Cerebellar nuclear complex (tissue), 1 donor: ENCODE measurements at places on chromosomes 6 and 20.

GRCh38 chr6:46419576-46420002 is 71.7 kb downstream of the RCAN2 start:
- peak; percentile 55 for DNase-seq

DNA sequence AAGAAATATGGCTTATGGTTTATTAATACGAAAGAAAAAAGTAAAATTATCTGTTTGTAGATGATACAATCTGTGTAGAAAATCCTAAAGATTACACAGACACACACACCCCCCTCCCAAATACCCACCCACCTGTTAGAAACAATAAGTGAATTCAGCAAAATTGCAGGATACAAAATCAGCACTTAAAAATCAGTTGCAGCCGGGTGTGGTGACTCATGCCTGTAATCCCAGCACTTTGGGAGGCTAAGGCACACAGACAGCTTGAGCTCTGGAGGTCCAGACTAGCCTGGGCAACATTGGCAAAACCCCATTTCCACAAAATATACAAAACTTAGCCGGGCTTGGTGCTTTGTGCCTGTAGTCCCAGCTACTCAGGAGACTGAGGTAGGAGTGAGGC is 42.3 kb downstream of the NINL start:
- DNase-seq, result no peak

DNA sequence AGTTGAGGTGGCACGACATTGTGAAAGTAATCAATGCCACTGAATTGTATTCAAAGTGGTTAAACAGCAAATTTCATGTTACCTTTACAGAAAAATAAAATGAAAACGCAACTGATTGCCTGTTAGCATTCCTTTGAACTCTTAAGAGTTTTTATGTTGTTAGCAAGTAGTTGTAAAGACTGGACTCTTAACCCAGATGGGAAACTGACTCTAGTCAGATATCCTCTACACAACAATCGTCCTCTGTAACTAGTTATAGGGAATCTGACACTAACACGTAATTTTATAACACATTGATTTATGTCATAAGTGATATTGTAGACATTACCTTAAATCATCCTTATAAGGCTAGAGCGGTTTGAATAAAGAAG is 3.0 kb upstream of the FBXO9 start:
- DNase-seq, result no peak

DNA sequence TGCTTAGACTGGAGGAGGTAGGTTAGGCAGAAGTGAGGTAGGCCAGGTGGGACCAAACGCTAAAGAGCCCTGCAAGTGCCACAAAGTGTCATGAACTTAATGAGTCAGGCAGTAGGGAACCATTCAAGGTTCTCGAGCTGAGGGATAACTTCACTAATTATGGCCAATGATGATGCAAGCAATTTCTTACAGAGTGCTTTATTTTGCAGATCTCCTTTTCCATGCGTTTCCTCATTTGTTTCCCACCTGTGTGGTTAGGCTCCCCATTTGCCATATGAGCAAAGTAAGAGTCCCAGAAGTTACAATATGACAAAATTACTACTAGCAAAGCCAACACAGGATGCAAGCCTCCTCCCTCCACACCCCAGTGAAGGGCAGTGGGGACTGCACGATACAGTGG is 36.5 kb upstream of the PSMF1 start:
- no peak for DNase-seq

DNA sequence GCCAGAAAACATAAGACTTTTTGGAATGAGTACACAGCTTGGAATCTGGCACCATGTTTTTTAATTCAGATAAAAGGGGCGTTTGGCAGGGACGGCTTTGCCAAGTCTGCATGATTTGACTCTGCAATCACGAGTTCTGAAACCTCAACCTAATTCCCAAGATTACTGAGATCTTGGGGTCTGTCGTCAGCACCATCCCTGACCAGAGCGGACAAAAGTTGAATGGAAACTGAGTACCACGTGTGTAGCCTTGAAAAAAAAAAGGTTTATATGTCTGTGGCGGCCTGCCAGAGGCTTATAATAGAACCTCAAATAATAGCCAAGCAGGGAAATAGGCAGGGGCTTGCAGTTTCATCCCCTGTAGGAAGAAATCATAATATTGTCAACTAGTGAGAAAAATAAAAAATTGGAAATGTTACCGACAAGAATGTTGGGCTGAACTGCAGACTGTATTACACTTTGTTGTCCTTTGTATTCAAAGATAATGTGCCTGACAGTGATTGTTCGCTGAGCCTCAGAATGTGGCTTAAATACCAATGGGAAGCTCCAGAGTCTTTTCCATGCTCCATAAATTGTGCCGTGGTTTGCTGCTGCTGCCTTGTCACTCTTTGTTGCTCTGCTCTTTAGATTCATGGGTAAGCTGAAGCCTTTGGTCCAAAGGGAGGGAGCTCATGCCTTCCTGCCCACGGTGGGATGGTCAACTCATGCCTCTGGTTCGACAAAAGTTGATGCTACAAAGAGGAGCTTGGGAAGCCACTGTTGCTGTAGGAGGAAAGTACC is 118.8 kb upstream of the ARID1B start:
- DNase-seq, result no peak

DNA sequence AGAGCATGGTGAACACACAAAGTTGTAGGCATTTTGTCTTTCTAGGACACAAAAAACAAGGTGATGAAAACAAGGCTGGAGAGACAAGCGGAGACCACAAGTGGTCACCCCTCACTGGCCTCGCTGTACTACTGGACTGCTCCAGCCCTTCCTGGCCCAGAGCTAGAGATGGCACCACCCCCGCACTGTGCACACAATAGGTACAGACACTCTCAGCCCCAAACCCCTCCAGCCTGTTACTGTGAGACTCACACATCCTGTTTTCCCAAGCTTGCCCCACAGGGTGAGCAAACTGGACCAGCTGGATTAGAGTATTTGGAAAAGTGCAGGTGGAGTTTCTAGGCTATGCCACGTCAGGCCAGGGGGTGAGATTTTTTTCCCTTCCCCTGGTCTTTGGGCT is 8.4 kb upstream of the ZSWIM1 start:
- DNase-seq, result no peak

DNA sequence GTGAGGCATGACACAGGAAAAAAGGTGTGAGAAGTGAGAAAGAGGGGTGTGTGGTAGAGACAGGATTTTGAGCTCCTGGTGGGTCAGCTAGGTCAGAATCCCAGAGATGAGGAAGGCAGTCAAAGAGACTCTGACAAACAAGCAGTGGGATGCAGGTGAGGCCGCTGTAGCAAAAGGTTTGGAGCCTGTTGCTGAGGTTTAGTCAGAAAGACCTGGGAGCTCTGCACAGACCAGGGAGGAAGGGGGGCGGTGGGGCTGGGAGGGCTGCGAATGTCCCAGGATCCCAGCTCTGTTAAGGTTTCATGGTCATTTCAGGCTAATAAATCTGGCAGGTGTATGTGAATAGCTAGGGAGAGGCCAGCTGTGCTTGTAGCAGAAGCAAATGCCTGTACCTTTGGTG is 373.9 kb upstream of the SYNCRIP start:
- no peak for DNase-seq

- no peak for DNase-seq
These were observed 304.5 kb downstream of the PRL start for GRCh38 chr6:21992178-21992967.

- DNase-seq, result no peak
These were observed 54.6 kb downstream of the PCSK2 start for GRCh38 chr20:17281478-17281877.

DNA sequence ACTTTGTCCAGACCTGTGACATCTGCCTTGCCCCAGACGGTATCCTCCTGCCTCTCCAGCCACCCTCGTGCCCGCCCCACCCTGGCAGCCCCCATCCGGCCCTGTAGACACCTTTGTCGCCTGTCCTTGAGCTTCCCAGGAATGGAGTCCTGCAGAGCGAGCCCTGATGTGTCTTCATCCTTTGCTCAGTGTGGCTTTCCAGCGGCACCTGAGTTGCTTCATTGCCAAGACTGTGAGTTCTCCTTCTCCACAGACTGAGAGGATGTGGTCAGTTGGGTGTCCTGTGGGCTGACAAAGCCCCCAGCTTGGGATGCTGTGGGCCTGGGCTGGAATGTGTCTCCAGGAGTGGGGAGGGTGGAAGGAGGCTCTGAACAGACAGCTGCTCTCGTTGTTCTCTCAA is 1.7 kb upstream of the CST4 start:
- DNase-seq, result no peak
